GM12891 (cell line): ENCODE measurements at places on chromosomes 12 and 14.
A peak's percentile ranks its signal among the peaks of the same experiment; 100 is the strongest.

- no peak for DNase-seq
Measured at GRCh38 chr12:60101715-60102114, 505.9 kb downstream of the SLC16A7 start.

DNA sequence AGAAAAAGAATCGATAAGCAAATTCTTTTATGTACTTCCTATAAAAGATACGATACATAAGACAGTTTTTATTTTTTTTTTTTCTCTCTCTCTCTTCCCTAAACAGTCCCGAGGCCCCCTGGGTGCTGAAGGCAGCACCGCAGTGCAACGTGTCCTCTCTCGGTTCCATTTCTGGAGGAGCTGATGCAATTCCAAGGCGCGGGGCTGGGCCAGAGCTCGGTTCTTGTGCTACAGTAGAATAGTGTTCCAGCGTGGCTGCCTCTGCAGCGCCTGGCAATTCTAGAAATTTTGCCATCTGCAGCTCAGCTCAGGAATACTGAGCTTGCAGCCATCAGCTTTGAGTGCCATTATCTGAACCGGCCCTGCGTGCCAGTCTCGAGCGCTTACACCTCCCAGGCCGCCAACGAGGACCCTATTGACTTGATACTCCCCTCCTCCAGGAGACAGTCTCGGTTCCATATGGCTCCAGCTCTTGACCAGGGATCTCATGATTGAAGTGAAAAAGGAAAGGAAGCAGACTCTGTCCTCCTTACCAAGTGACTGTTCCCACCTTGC is 630 bp downstream of the ALDH1L2 start:
- DNase-seq = no peak

DNA sequence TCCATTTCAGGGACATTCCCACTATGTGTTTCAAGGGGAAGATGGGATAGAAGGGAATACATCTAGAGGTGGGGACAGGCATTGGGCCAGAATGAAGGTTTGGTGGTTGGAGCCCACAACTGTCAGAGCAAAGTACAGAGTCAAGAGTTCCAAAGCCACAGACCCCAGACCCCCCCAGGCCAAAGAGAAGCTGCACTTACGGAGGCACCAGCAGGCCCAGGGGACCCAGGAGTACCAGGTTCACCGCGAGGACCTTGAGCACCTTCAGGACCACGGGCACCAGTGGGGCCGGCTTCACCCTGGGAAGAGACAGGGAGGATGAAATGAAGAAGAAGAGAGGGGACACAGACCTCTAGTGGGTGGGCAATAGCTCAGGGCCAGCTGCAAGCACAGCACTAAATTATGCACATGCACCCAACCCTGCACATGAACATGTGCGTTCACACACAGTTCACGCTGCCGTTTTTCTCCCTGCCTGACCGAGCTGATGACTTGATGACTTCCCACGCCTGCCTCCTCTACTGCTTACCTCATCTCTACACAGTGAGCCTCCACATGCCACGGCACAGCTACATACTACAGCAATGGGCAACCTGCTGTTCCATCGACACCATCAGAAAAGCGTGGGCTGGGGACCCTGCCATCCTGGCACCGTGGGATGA is 16.7 kb downstream of the COL2A1 start:
- no peak for DNase-seq

DNA sequence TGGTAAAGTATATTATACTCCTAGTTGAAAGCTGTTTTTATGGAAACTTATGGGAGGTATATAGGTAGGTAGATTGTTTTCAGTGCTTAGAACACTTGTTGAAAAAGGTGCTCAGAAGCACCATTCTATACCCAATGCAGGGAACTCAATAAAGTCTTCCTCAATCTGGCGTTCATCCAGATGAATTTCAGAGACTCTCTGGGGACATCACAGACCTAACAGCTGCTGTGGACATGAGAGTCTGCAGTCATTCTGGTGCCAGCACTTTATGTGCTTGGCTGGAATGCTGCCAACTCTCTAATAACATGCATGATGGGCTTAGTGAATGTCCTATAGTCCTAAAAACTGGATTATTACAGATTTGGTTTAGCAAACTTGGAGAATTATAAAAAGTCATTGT is 115.9 kb downstream of the NTN4 start:
- no peak for DNase-seq

GRCh38 chr12:26361964-26362363 is 166.6 kb downstream of the SSPN start:
- DNase-seq = no peak

DNA sequence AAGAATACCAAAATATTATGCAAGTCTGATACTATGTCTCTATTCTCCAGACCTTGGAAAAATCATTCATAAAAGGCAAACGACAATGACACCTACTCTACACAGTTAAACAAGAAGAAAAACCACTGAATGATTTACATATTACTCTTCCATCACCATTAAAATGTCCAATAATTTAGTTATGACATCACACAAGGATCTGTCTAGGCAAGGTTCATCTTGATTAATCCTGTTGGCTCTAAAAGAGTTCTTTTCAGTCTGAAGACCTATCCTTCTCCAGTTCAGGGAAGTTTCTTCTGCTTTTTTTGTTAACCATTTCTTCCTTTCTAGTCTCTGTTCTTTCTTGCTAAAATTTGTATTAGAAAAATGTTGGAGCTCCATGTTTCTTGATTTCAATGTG is 64.0 kb downstream of the OSBPL8 start:
- no peak for DNase-seq

- no peak for DNase-seq
Measured at GRCh38 chr12:22766911-22767420, 142.0 kb downstream of the ETNK1 start.

DNA sequence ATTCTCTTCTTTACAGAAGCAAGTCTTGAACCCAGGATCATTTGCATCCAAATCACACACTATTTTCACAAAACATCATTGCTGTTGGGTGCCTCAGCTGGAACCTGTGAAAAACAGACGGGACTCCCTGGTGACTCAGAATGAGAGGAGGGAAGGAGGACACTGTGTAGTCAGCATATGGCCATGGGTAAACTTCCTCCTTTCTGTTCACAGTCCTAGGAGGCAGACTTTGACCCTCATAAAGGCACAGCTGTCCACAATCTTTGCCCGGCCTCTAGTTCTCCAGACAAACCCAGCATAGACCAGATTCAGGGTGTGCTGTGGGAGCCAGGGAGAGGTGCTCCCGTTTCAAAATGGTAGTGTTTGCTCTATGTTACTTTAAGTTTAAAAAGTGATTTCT is 62.0 kb downstream of the DYRK2 start:
- no peak for DNase-seq

GRCh38 chr14:60184146-60184904 is 19.1 kb upstream of the DHRS7 start:
- DNase-seq = no peak

DNA sequence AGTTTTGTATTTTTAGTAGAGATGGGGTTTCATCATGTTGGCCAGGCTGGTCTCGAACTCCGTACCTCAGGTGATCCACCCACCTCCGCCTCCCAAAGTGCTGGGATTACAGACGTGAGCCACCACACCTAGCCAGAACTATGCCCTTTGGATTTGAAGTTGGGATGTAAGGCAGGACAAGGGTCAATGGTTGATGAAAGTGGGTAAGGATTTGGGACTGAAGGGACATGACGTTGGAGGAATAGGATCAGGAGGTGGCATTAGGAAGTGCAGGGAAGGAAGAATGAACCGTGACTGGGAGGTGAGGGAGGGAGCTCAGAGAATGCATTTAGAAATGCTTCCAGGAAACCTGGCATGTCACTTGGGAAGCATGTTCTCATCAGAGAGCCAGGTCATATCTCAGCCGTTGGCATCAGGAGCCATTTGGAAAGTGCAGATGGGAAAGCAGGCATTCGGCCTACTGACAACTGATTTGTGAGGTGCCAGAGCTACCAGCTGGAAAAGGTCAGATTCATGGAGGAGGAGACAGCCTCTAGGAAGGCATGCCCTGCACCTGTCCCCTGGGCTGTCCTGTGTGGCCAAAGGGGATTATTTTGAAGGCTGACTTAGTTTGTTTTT is 2.2 kb downstream of the CRADD start:
- DNase-seq = no peak

DNA sequence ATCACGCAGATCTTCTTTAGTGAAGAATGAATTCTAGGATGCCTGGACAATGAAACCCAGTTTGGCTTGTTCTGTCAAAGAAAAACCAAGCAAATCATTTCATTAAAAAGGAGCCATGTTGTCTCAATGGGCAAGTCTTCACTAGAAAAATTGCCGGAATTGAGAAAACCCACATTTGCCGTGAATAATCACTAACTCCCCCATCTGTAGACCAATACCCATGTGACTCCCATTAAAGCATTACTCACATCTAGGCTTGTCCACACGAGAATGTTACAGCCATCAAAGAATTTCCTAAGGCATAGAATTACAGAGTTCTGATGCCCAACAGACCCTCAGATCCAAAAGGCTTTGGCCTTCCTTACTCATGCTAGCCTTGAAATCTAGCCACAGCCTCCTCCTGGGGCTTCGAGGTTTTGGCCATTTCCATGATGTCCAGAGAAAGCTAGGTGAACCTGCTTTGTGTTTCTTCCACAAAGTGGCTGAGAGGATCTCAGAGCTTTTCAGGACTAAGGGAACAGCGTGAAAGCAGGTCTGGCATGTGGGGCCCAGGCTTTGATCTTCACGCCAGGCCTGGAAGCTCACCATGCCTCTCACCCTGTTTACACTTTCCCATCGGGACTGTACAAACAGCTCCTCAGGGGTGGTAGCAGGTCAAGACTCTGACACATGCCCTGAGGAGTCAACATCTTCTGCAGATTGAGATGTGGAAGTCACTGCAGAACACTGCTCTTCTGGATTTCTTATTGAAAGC is 12.1 kb downstream of the SLC7A8 start:
- DNase-seq = no peak

DNA sequence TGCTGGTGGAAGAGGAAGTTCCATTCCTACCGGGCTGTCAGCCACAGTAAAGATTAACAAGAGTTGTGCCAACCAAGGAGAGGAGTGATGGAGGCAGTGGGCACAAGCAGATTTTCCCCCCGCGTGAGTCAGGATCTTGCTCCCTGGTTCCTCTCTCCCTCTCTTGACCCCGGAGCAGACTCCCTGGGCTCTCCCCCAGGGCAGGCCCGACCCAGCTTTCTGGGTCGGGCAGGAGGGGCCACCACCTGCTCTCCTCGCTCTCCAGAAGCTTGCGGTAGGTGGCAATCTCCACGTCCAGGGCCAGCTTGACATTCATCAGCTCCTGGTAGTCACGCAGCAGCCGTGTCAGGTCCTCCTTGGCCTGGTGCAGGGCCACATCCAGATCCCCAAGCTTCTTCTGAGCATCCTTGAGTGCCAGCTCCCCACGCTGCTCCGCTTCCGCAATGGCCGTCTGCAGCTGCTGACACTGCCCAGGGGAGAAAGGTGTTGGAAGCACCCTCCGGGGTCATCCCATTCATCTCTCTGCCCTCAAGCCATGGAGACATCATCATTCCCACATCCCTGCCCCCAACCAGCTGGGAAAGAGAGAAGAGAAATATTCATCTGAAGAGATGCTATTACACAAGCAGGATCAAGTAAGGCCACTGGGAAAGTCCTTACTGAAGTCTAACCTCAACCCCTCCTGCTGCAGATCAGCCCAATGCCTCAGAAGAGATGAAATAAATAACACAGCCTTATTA is 9.0 kb upstream of the KRT4 start:
- no peak for DNase-seq

DNA sequence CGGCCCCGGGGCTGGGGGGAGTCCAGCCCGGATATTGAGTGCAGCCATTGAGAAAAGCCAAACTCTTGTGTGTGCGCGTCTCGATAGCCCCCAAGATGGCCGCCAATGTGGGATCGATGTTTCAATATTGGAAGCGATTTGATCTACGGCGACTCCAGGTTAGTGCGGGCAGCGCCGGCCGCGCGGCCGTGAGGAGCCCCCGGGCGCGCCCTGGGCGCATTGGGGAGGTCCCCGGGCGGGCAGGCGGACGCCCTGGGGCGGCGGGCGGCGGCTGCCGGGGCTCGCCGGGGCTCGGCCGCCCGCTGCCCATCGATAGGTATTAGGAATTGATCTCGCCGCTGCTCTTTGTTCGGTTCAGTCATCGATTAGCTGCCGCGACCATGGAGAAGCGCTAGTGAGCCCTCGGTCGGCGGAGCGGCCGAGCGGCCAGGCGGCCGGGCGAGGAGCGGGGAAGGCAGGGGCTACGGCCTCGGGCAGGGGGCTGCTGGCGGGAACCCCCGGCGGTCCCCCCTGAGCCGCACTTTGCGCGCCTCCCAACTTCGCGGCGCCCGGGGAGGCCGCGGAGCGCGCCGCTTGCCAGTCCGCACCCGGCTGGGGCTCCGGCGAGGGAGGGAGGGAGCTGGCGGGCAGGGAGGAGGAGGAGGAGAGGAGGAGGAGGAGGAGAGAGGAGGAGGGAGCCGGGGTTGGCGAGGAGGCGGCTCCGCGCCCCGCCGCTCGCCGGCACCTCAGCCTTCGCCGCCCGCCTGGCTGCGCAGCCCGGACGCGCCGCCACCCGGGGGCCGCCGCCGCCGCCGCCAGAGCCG is 113.9 kb upstream of the MYL2 start:
- no peak for DNase-seq

- DNase-seq = no peak
Measured at GRCh38 chr12:108211157-108211556, 82.1 kb downstream of the WSCD2 start.

GRCh38 chr14:33950320-33951182 is at the start of gene EGLN3:
EGLN3 (minus strand) TSS chr14:33951074; CDS start chr14:33950752, 322 bp downstream.
- DNase-seq = peak; percentile 72

GRCh38 chr12:96889273-96889933 is 17.7 kb upstream of the NEDD1 start:
- DNase-seq = no peak

DNA sequence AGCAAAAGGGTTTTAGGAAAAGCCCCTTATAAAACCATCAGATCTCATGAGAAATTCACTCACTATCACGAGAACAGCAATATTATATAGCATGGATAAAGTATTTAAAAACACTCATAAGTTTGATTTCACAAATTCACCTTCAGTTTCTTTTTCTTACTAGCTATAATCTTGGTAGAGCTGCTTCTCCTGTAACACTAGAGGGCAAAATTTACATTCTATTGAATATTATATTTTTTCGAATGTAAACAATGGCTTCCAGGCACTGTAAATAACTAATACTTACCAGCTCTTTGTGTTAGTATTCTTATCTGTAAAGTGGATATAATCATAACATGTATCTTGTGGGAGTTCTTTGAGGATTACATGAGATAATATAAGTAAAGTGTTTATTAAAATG is 259.6 kb downstream of the CCER1 start:
- no peak for DNase-seq

DNA sequence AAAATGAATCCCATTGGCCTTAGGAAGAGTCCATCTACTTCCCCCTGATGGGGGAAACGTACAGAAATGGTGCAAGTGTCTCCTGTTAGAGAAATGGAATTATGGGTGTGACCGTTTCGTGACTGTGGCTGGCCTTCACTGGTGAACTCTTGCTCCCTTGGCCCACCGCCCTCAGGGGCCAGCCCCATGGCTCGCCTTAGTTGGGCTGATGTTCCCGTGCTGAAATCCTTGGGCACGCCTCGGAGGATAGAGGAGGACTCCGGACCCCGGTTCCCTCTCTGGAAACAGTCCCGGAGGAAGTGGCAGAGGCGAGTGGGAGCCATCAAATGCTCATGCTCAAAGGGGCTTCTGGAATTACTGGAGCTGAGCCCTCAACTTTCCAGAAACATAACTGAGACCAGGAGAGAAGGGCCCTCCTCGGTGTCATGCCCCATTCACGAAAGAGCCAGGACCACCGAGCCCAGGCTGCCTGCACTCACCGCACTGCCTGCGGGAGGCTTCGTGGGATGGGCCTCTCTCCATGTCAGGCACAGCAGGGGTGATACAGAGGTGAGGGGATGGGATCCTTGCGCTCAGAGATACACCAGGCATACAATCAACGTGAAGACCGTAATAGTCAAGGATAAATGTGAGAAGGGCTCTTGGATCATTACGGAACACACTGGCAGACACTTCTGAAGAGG is 10.1 kb upstream of the CACNA2D4 start:
- no peak for DNase-seq

GRCh38 chr12:77847680-77848431 is 17.2 kb downstream of the NAV3 start:
- no peak for DNase-seq
